ENCODE measurements at places on chromosomes 2 and 18.
A peak's percentile ranks its signal among the peaks of the same experiment; 100 is the strongest.

GRCh38 chr2:173922760-173923159, 42.4 kb downstream of the SP3 start:
- no peak for DNase-seq

- DNase-seq = peak; percentile 3
Observed at GRCh38 chr18:22667616-22668422, 250.1 kb upstream of the CTAGE1 start.

- peak; percentile 81 for DNase-seq
Observed at GRCh38 chr2:56741601-56742102, 557.9 kb downstream of the CCDC85A start.

GRCh38 chr2:16632598-16632997, 33.0 kb downstream of the CYRIA start:
- no peak for DNase-seq

DNA sequence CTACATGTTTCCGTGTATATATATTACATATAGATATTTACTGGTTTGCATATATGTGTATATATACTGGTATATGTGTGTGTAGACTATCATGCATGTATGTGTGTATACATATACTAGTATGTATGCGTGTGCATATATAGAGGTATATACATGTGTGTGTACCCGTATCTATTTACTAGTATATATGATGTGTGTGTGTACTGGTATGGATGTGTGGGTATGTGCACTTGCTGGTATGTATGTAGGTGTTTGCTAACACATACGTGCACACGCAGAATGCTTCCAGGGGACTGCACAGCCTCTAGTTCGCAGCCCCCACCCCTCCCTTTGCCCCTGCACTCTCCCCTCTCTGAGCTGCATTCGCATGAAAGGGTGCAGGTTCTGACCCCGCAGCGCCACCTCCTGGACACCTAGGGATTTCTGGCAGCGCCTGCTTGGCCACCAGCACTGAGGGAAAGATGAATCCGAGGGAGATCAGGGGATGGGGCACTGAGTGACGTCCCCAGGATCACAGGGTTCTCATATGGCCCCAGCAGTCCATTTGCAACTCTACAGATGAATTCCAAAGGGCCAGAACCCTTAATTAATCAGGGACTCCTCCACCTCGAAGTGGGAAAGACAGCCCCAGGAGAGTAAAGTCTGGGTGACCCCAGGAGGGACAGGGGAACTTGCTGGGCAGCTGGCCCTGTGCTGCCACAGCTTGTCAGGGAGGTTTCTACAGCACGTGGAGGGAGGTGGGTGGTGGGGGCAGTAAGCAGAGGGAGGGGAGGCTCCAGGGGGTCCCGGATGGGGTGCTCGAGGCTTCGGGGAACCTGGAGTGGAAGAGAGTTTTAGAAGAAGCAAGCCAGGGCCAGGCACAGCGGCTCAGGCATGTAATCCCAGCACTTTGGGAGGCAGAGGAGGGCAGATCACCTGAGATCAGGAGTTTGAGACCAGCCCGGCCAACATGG, 66.8 kb upstream of the ASAP2 start:
- DNase-seq = peak; percentile 42

- DNase-seq = no peak
Observed at GRCh38 chr2:168673265-168674189, 128.9 kb upstream of the NOSTRIN start.

DNA sequence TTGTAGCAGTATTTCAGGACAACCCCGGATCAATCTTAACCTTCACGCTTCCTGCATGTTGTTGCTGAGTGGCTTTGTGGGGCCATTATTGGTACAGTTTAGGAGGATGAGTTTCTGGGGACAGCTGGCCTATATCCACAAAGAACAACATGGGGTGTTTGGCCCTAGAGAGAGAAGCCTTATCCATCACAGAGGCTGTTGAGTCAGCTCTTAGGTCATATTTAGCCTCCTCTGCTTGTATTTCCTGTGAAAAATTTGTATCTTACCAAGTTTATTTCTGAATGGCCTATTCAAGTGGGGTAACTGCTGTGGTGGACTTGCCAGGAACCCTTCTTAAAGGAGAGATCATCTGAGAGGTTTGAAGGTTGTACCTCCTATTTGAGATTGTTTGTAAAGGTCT, 77.6 kb downstream of the MAP4K4 start:
- no peak for DNase-seq

- DNase-seq = peak; percentile 11
Observed at GRCh38 chr2:200812122-200813022, 662 bp downstream of the BZW1 start.

DNA sequence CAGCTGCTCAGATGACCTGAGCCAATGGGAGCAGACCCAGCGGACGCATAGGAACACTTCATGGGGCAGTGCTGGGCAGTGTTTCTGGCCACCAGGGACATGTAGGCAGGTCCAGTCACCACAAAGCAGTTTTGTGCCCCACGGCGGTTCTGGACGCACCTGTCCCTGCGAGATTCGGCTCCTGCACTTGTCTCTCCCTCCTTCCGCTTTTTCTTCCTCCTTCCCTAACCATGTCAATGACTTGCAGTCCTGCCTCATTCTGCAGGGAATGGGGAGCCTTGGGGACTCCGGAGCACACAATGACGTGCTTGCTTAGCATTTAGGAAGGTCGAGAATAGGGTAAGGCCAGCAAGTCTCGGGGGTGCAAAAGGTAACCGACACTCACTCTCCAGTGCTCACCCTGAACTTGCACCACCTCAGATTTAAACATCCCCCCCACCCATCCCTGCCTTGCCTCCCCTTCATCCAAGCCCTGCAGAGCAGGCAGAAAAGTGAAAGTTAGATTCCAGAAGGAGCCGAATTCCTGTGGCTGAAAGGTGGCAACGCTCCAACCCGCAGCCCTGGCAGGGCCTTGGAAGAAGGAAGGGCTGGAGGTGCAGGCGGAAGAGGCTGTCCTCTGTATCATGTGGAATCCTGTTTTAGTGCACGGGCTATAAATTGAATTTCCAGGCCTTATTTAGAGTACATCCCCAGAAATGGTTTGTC, 40.5 kb upstream of the ATG16L1 start:
- DNase-seq = no peak

DNA sequence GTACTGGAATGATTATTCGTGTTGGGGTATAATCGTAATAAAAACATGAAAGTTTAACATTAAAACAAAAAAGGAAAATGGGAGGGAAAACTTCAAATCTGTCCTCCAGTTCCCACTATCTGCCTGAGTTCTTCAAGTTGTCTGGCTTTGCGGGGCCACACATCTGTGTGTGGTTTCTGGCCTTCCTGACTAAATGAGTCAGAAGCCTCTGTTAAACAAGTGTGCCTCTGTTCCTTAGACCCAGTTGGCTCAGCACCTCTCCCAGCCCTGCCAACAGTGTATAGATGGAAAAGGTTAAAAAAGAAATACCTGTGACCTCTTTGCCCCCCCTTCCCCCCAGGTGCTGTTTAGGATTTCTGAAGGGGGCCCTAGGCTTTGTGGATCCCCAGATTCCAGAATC, 30.2 kb downstream of the XDH start:
- DNase-seq = peak; percentile 77

DNA sequence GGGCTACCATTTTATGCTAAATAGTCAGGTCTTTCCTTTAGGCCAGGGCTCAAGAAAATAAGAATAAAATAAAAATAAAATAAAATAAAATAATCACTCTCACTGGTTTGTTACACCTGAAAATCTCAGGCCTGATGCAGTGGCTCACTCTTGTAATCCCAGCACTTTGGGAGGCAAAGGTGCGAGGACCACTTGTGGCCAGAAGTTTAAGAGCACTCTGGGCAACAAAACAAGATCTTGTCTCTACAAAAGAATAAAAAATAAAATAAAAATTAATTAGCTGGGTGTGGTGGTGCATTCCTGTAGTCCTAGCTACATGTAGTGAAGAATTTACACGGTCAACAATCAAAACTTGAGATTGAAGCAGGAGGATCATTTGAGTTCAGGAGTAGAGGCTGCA, 159.4 kb downstream of the NRXN1 start:
- no peak for DNase-seq

DNA sequence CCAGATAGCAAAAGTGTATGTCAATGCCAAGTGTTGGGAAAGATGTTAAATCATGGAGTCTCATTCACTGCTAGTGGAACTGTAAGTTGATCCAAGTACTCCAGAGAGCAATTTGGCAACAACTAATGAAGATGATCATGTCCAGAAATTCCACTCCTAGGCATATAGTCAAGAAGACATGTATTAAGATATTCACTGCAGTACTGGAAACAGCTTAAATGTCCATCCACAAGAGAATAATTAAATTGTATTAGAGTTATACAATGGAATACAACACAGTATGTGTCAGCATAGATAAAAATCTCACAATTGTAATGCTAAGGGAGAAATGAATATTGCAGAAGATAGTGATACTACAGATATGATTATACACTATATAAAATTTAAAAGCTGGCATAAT, 15.2 kb upstream of the LBH start:
- no peak for DNase-seq

- no peak for DNase-seq
Observed at GRCh38 chr18:50282521-50283335, 1.4 kb upstream of the MBD1 start.

DNA sequence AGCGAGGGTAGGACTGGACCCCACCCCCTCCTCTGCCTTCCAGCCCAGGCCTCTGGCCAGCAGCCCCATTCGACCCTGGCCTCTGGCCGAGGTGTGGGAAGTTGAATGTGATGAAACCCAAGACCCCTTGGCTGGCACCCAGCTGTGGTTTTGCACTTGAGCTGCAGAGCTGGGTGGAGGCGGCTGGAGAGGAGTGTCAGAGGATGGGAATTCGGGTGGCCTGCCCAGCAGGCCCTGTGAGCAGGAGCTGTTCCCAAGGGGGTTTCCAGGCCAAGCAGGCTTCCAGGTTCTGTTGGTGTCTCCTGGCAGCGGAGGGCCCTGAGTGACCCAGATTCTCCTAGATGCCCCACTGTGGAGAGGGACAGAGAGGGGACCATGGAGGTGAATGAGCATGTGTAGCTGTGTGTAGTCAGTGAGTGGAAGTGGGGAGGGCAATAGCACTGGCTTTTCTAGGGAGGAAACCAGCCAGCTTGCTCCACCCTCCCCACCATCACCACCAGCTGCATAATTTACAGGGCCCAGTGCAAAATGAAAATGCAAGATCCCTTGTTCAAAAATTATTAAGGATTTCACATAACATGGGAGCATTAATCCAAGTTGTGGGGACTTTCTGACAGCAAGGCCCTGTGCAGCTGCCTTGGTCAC, 172.2 kb upstream of the HAAO start:
- DNase-seq = no peak

- no peak for DNase-seq
Observed at GRCh38 chr18:50814395-50814794, 5.4 kb downstream of the MRO start.

GRCh38 chr18:71371951-71372605, 1083.2 kb downstream of the SOCS6 start:
- no peak for DNase-seq

GRCh38 chr2:5908071-5908470, 215.9 kb downstream of the SOX11 start:
- no peak for DNase-seq

DNA sequence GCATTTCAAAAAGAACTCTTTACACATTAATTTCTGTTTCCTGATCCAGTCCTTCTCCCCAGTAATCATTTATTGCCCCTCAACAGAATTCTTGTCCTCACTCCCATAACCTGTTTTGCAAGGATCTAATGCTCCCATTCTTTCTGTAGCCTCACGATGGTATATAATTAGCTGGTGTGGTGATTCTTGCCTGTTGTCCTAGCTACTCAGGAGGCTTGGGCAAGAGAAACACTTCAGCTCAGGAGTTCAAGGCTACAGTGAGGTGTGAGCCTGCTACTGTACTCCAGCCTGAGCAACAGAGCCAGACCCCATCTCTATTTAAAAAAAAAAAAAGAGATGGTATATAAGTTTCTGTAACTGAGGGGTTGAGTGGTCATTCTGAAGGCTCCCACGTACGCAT, 7.7 kb upstream of the TRAPPC8 start:
- DNase-seq = no peak

GRCh38 chr2:30894498-30895119, 87.4 kb upstream of the CAPN13 start:
- no peak for DNase-seq

GRCh38 chr2:196925768-196926561, 542 bp downstream of the PGAP1 start:
- DNase-seq = peak; percentile 38

DNA sequence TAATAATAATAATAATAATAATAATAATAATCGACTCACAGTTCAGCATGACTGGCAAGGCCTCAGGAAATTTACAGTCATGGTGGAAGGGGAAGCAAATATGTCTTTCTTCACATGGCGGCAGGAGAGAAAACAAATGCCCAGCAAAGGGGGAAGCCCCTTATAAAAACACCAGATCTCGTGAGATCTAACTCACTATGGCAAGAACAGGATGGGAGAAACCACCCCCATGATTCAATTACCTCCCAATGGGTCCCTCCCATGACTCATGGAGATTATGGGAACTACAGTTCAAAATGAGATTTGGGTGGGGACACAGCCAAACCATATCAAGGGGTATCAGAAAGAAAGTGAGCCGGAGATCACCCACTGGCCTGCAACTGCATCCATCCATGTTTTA, 40.5 kb upstream of the PAPOLG start:
- no peak for DNase-seq

DNA sequence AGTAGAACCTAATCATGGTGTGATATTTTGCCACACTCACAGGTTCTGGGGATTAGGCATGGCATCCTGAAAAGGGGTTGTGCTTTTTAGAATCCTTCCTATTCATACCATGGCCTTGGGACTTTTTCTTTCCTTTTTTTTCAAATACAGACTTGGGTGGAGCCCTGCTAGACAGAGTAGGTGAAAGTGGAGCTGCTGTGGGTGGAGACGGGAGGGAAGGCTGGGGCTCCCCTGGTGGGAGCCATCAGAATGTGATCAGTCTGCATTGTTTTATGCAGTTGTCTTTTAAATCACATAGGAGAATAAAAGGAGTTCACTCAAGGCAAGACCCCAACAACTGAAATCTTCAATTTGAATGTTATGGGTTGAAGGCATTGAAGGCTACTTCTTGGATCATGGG, 130.2 kb downstream of the VAPA start:
- DNase-seq = no peak

- DNase-seq = no peak
Observed at GRCh38 chr2:69581774-69582581, 61.6 kb downstream of the AAK1 start.
